NCI-H1105 (cell line): ENCODE measurements at places on chromosomes 12 and 14.

GRCh38 chr14:86450085-86450484 is 920.1 kb downstream of the FLRT2 start:
- DNase-seq = no peak

DNA sequence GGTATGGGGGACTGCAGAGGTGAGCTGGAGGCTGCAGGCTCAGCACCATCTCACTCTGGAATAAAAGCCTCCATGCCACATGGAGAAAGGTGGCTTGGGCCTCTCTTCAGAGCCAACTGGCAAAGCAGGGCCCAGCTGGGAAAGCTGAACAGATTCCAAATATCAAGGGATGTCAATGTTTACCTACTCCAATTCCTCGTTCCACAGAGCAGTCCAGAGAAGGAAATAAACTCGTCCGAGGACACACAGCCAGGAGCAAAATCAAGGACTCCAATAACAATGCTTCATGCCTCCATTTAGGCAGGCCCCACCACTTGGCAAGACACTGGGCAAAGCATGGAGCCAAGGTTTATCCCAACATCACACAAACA is 36.3 kb upstream of the PNMA1 start:
- DNase-seq = no peak

GRCh38 chr12:15962760-15963159 is 51.6 kb downstream of the DERA start:
- DNase-seq = no peak

GRCh38 chr12:122527478-122527944 is 462 bp downstream of the KNTC1 start:
- no peak for DNase-seq

- no peak for DNase-seq
These were observed 503.5 kb downstream of the LRFN5 start for GRCh38 chr14:42110167-42110566.

DNA sequence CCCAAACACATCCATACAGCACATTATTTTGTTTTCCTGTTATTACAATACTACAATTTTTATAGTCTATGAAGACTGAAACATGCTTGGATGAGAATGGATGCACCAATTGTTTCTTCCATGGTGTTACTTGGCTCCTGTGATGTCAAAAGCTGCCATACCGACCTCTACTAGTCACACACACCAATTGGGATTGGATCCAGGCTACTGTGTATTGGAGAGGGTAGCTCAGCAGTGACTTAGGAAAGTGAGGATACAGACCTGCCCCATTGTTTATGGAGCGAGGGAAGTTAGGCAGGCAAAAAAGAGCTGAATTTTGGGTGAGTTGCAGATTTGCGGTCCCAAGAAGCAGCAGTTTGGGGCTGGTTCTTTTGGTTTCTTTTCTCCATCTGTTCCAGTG is 30.8 kb upstream of the AKAP6 start:
- no peak for DNase-seq

GRCh38 chr12:26434299-26435068 is 239.1 kb downstream of the SSPN start:
- peak; percentile 53 for DNase-seq

DNA sequence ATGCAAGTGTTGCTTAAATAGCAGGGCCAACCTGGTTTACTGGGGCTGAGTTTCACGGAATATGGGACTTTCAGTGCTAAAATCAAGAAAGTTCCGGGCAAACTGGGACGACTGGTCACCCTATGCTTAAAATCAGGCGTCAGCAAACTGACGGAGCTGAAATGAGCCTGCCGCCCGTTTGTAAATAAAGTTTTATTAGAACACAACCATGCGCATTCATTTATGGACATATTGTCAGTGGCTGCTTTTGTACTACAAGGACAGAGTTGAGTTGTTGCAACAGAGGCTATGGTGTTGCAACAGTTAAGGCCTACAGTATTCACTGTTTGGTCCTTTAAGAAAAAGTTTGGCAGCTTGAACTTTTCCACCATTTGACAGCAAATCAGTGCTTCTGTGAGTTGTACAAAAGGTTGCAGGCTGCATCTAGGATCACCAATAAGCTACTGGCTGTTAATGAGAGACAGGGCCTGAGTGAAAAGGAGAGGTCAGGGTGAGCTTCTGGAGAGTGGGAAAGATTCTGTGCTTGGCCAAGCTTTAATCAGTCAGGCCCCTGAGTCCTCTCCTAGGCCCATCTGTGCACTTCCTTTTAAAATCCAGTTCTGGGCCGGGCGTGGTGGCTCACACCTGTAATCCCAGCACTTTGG is 13.3 kb downstream of the SELPLG start:
- DNase-seq = no peak
